ENCODE measurements at places on chromosomes 1 and 21. TPM values are rescaled to one million over a fixed set of nuclear protein-coding genes. Genes with fewer than 3 reads are reported as not detected.

DNA sequence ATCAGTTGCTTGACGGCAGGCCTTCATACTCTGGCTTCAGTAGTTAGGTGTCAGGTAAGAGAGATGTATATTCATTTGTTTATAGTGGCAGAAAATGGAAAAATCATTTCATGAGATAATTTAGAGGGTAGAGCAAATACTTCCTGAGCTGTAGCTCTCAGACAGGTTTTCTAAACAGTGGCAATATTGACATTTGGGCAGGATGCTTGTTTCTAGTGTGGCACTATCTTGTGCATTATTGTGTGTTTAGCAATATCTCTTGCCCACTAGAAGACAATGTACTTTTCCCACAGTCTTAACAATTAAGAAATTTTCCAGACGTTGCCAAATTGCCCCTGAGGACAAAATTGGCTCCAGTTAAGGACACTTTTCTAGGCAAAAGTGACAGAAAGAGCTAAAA is 1143.1 kb downstream of the PLA2G4A start:
- DNase-seq, result no peak

- peak; percentile 78 for DNase-seq
Measured at GRCh38 chr1:50968158-50968820, 1.8 kb upstream of the CDKN2C start.

DNA sequence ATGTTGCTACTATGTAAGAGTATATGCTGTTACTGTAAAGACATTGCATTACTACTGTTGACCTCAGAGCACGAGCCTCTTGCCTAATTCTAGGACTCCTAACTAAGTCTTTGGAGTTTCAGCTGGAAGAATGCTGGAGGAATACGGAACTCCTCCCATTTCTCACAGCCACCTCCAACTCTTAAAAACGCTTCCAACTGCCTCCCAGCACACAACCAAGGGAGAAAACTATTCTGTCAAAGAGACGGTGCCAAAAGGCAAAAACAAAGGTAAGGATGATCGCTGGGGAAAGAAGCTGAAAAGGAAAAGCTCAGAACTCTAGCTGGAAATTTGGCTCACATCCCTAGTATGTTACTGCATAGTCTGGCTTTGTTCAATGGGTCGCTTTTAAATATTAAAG is at the start of gene FMO2:
TSS of gene FMO2 (plus strand) at position 210 of the 400 bp plus-strand sequence. CDS start 414 bp downstream, outside the sequence.
- DNase-seq, result no peak

DNA sequence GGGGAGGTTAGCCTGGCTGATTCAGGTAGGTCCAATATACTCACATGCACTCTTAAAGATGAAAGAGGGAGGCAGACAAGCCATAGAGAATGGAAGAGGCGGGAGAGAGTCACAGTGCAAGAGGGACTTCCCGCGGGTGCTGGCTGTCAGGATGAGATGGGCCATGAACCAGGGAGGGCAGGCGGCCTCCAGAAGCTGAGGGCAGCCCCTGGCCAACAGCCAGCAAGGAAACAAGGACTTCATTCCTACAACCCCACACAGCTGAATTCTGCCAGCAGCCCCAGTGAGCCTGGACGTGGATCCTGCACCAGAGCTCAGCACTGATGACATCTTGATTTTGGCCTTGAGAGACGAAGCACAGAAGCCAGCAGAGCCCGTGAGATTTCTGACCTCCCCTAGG is 15.1 kb upstream of the B3GALT5 start:
- DNase-seq, result no peak

- DNase-seq, result no peak
Measured at GRCh38 chr1:246128494-246129069, 378.5 kb downstream of the SMYD3 start.

DNA sequence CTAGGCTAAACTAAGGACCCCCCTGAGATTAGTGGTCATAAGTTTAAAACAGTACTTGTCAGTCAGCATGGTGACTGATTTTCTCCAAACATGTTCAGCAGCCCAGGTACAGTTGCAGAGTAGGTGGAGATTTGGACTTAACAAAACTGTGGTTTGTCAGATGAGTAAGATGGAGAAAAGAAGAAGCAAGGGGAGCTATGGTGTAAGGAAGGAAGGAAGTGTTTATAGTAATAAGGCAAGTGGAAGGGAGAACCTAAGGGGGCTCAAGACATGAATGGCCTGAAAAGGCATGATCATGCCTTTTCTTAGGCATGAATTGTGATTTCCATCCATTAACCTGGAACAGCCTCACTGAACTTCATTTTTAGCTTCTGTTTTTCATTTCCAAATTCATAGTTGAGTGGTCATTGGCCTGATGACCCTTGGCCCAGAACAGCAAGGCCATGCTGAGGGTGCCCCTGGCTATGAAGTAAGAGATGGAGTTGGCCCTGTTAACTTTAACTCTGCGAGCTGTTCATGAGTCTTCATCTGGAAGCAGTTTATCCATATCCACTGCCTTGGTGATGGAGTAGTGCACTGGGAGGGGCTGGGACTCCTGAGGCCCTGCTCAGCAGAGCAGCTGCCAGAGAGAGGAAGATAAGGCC is 60.7 kb downstream of the LRRC8D start:
- no peak for DNase-seq

- peak; percentile 66 for DNase-seq
Measured at GRCh38 chr1:204565617-204566582, 49.7 kb downstream of the MDM4 start.

GRCh38 chr1:156444407-156445001 is 56.1 kb downstream of the MEF2D start:
- DNase-seq, result peak; percentile 59

- DNase-seq, result peak; percentile 24
Measured at GRCh38 chr1:10667861-10668761, 128.3 kb downstream of the CASZ1 start.

DNA sequence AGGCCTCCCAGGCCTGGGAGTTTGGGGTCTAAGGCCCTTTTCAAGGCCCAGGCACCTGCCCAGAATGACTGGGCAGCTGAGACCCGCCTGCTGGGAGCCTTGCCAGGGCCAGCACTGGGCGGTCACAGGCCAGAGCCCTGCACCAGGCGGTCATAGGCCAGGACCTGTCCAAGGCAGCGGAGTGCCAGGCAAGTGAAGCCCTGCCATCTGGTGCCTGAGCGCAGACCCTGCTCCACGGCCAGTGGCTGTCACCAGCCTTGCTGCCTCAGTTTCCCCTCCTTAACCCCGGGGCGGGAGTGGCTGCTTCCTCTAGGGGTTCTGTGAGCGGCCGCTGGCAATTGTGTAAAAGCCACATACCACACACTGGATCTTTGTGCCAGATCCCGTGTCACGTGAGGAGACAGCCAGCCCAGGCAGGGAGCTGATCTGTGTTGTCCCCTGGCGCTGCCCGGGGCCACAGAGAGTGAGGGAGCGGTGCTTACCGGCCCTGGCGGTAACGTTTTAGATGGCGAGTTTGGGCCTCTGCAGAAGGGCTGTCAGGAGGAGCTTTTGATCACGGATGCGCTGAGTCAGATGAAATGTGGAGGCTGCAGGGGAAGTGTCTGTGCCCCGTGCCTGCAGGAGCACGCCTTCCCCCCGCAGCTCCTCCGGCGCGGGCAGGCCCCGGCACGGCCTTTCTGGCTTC is 4.6 kb downstream of the COL18A1 start:
- no peak for DNase-seq

DNA sequence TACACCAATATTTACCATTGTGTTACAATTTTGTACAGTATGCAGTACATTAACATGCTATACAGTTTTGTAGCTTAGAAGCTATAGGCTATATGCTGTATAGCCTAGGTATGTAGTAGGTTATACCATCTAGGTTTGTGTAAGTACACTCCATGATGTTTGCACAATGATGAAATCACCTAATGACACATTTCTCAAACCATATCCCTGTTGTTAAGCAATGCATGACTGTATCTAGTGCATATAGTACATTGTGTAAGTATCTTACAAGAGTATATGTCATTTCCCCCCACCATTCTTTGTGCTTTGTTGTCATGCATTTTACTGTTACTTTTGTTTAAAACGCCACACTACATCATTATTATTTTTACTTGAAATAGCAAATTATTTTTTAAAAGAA is 65.7 kb upstream of the RNF11 start:
- DNase-seq, result no peak

DNA sequence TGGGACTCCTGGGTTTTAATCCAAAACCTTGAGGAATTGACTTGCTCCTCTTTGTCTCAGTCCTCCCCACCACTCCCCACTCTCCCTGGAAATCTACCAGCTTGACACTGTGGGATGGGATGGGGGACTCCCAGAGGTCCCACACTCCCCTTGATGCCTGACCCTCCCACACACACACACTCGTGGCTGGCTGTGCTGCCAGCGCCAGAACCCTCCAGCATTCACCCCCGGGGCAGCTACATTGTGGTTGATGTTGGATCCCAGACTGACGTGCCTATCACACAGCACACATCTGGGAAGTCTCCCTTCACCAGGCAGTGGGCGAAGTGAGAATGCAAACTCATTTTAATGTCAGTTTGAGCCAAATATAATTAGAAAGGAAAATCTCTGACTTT is 10.0 kb downstream of the KIRREL1 start:
- no peak for DNase-seq

- no peak for DNase-seq
Measured at GRCh38 chr1:15956150-15956549, 19.8 kb downstream of the ZBTB17 start.

DNA sequence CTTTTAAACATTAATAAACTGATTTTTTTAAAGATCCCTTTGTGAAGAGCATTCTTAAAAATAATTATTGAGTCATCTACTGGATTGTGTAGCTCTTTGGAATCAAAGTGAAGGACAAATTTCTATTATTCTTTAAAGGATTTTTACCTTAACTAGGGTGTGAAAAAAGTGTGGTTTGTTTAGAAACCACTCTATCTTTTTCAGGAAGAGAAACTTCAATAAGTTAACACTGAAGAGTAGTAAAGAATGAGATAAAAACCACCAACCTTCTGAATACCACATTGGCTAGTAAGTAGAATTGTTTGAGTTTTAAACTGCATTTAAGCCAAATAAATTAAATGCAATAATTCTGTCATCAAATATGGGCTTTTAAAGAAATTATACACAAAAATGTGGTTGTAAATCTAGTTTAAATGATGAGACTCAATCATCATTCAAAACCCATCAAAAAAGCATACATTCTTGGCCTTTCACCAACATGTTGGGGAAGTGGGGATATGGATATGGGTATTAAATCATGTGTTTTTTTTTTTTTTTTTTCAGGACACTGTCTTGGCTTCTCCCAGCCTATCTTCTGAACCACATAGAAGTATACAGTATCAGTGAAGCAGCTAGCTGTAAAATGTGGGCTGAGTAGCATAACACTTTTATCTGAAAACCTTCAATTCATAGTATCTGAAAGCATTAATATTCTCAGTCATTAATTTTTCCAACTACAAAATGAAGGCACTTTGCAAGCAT is 4.8 kb downstream of the S1PR1 start:
- no peak for DNase-seq

- no peak for DNase-seq
Measured at GRCh38 chr1:178472531-178472930, 24.2 kb downstream of the CLEC20A start.

GRCh38 chr1:14668538-14668937 is 70.1 kb downstream of the KAZN start:
- no peak for DNase-seq

GRCh38 chr1:57518496-57518895 is 94.6 kb upstream of the DAB1 start:
- DNase-seq, result no peak

GRCh38 chr1:204046346-204046745 is 26.6 kb upstream of the SOX13 start:
- DNase-seq, result no peak

DNA sequence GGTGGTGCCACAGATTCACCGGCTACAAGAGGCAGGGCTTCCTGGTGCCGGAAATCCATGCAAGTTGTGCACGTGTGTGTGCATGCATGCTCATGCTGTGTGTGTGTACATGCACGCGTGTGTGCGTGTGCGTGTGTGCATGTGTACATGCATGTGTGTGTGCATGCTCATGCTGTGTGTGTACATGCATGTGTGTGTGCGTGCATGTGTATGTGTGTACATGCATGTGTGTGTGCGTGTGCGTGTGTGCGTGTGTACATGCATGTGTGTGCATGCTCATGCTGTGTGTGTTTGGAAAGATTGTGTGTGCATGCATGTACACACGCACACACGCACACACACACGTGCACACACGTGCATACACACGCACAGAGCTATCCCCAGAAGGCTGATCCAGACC is 48.9 kb downstream of the PRDM16 start:
- DNase-seq, result no peak

DNA sequence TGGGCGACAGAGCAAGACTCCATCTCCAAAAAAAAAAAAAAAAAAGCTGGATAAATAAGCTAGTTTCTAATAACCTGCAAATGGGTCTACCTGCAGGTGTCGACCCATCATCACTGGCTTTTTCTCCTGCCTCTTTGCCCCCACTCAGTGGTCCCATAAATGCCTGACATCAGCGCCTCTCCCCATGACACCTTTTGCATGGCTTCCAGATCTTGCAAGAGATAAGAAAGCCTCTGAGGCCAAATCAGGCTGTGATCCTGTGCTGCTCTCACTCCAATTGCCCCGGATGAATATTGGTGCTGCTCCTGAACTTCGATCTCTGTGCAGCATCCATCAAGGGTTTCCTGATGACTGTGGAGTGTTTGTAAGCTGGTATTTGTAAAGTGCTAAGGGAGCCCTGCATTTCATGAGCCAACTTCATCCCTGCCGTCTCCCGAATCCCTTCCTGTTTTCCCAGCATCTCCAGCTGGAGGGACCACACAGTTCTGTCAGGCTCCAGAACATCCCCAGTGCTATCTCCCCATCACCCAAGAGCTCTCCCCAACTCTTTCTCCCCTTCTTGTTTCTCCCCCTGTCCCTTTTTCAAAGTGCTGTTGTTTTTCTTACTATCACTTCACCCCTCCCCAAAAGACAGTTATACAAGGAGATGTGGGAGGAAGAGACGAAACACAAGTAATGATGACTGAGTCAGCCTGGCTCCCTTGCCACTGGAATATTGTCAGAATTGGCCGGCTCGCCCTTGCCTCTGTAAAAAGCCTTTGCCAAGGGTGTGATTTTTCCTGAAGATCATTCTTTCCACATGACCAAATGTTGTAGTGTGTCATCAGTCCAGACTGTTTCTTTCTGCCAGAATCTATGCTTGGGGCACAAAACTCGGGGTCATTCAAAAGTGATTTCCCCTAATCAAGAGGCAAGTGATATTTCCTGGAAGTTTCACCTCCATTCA is 2.8 kb upstream of the EFHD2 start:
- DNase-seq, result no peak

Gene LCE1B
- total RNA-seq, result not detected

Gene ESPN
- 1.3 TPM for total RNA-seq

Gene SPOCD1
- 4.0 TPM for total RNA-seq

Gene CDCA8
- total RNA-seq, result 8.1 TPM

Gene FAM78B
- 0.38 TPM for total RNA-seq

Gene DFFA
- total RNA-seq, result 43.5 TPM

Gene OPRD1
- total RNA-seq, result not detected

All from dermis microvascular lymphatic vessel endothelial cell (primary cell).